Retina (tissue), 1 donor: ENCODE measurements at places on chromosomes 11 and 22.
A peak's percentile ranks its signal among the peaks of the same experiment; 100 is the strongest.

DNA sequence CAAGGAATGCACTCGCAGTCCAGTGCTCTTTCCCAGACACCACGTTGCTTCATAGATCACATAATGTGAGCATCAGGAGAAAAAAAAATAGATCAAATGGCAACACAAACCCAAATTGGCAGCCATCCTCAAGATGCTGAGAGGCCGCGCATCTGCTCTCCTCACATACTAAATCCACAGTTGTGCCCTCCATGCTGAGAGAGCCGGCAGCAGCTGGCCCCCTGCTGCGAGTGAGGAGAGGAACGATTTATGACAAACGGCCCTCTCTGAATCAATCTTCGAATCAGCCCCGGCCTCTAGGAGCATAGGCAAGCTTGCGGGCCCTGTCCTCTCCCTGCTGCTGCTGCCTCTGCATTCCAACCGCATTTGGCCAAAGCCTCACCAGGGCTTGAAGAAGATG lies 159.9 kb upstream of the TENM4 start:
- DNase-seq = peak; percentile 52

- DNase-seq = no peak
Observed at GRCh38 chr22:44224166-44224565, 43.4 kb downstream of the PARVG start.

- DNase-seq = no peak
Observed at GRCh38 chr11:24704716-24705115, 207.9 kb downstream of the LUZP2 start.

DNA sequence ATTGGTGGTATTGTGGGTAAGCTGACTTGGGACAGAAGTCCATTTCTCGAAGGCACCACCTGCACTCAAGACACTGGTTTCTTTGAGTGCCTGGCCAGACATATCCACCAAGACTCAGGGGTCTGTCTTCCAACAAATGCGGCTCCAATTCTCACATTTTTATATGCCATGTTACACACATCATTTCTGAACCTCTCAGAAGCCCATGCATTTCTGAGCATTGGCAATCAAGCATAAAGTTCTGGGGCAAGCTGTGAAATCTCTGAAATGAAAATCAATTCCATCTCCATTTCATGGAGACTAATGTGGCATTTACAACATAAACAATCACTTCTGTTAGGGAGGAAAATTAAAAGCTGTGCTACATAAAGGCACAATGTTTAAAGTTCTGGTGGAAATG lies 243.7 kb downstream of the KIRREL3 start:
- DNase-seq = peak; percentile 47

DNA sequence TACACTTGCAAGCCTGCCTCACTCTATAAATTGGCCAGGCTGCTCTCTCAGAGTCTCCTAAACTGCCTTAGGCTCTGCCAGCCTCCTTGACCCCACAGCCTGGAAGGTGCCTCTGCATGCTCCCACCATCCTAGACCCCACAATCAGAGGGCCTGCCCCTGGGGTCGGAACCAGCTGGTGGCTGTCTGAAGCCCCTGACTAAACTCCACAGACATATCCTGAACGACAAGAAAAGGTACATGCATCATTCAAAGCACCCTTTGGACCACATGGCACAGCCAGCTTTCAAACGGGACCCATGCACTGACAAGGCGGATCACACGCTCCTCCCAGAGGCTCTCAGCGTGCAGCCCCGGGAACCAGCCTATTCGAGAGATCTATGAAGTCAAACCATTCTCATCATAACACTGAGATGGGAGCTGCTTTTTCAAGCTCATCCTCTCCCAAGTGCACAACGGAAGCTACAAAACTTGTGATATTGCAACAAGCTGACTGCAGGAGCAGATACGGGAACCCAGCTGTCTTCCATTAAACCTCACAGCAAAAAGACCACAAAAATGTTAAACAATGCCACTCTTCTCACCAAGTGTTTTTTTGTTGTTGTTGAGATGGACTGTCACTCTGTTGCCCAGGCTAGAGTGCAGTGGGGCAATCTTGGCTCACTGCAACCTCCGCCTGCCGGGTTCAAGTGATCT lies 8.1 kb downstream of the SHANK2 start:
- DNase-seq = no peak

GRCh38 chr11:73240190-73240781 lies 22.2 kb downstream of the P2RY2 start:
- DNase-seq = no peak

GRCh38 chr11:1075341-1075911 lies 752 bp downstream of the MUC2 start:
- no peak for DNase-seq

DNA sequence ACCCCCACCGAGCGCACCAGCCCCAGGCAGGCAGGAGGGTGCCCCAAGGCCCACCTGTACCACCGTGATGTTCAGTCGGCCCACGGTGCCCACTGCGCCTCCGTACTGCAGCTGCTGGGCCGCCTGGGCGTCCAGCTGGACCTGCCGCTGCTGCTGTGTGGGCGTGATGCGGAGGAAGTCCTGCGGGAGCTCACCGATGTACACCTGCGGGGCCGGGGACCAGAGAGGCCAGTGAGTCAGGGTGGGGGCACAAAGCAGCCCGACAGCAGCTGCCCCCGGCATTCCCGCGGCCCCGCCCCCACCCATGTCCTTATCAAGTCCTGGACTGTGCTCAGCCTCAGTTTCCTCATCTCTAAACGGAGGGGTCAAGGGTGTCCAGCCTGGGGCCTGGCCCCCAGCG lies 13.8 kb downstream of the TOLLIP start:
- no peak for DNase-seq

GRCh38 chr22:36220451-36220921 lies 18.8 kb downstream of the APOL2 start:
- DNase-seq = peak; percentile 27

DNA sequence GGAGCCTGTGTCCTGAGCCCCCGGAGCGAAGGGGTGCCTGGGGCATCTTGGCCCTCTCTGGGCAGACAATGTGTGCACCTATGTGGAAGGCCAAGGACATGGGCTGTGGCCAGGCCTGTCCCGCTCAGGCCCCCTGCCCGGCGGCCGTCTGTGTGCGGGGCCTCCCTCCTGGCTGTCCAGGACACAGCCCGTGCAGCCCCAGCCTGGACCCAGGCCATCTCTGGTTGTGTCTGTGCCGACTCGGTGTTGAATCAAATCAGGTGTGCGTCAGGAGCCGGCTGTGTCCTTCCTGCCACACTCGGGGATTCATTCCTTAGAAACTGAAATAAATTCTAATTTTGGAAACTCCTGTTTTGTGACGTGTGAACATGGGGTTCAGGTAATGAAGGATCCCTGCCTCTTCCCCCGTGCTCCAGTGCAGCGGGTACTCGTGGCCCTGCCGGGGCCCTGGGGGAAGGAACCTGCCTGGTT lies 1.5 kb upstream of the SELENOO start:
- DNase-seq = no peak

- DNase-seq = no peak
Observed at GRCh38 chr11:77202941-77203900, 75.2 kb downstream of the MYO7A start.

DNA sequence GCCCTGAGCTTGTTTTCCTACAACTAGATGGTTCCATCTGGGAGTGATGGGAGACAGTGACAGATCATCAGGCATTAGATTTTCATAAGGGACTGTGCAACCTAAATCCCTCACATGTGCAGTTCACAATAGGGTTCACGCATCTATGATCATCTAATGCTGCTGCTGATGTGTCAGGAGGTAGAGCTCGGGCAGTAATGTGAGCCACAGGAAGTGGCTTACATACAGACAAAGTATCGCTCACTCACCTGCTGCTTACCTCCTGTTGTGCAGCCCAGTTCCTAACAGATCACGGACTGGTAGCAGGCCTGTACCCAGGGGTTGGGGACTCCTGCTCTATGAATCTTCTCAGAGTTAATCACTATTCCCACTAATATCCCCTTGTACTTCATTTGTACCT lies 12.4 kb downstream of the AAMDC start:
- DNase-seq = no peak

DNA sequence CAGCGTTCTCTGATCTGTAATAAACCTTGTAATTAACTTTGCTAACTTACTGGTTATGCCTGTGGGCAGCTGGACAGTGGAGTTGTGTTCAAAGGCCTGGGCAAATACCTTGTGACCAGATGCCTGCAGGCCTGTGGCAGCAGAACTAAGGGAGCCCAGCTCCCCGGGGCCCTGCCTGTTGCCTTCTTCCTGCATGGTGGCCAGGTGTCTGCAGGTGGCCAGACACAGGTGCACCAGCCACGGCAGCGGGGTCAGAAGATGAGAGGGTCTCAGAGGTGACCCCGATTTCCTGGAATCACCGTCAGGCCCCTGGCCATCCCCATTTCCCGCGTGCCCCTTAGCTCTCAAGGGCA lies 127.2 kb downstream of the OSBP2 start:
- no peak for DNase-seq

DNA sequence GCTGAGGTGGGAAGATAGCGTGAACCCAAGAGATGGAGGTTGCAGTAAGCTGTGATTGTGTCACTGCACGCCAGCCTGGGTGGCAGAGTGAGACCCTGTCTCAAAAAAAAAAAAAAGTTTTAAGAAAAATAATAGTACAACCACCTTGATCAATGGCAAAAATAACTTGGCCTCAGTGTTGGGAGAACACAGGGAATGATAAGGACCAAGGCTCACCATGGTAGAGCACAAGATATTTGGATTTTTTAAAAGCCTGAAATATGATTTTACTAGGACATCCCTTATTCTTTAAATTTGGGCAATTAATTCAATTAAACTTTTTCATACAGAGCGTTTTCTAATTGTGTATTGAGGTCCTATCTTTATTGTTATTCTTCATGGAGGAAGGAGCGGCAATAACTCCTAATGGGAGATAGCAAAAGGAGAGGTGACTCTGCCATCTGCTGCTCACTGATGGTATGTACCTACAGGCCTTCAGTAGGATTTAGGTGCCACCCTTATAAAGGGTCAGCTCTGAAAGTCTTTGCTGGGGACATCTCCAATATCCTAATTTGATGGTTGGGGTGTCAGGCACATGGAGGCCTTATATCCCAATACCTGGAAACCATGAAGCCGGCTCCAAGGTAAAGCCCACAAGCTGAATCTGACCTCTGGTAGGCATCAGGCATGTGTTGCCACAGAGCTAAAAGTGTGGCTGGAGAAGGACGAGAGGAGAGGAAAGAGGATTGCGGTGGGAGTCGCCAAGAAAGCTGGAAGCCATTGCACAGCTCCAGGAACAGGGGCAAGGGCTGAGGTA lies 21.9 kb upstream of the POLD3 start:
- DNase-seq = peak; percentile 46
